SK-N-MC (cell line): ENCODE measurements at places on chromosomes 2 and 18.
A peak's percentile ranks its signal among the peaks of the same experiment; 100 is the strongest.

- DNase-seq: no peak
These were observed 9.0 kb downstream of the CCDC68 start for GRCh38 chr18:54950221-54950620.

- DNase-seq: no peak
These were observed 21.7 kb downstream of the COA5 start for GRCh38 chr2:98586551-98587140.

- DNase-seq: no peak
These were observed 45.9 kb upstream of the ASAP2 start for GRCh38 chr2:9160732-9161131.

DNA sequence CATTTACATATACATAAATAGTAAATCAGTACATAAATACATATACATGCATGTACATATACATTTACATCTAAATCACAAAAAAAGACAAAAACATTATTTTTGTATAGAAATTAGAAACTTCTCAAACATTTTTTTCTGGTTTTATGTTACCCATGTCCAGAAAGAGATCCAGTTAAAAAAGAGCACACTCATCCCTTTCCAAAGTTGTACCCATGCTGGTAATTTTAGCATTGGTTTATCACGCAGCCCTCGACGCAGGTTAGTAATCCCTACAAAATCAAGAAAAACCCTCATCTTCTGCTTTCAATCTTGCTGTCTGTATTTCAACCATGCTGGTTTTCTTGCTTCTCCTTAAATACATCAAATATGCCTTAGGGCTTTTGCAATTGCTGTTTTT lies 10.5 kb downstream of the SCN9A start:
- no peak for DNase-seq

DNA sequence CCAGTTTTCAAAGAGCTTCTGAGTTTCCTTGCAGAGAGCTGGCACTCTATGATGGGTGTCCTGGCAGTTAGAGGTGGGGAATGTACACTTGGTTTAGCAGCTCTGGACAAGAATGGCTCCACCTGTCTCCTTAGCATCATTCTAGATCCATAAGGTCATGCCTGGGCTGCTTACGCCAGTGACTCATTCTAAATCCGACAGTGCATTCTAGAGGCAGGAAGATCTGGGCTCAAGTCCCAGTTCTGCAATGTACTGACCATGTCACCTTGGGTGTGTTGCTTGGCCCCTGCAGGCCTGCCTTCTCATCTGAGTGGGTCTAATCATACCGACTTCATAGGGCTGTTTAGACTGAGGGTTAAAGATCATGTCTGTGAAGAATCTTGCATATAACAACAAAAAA lies 46.5 kb downstream of the PTGR3 start:
- no peak for DNase-seq

DNA sequence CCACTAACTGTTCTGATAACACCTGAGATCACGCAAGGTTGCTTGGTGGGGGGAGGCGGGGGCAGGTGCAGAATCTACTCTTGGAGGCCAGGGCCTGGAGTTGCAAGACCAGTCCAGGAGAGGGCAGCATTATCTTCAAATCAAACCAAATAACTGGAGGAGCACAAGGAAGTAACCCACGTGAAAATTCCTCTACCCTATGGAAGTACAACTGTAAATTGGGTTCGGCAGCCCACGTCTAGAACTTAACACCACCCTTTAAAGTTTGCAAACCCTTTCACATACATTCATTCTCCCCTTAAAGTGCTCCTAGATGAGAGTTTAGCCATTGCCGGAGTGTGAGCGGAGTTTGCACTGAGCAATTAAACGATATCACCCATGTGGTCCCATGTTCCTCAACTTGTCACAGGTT lies 19.6 kb upstream of the CXCR1 start:
- peak; percentile 56 for DNase-seq

DNA sequence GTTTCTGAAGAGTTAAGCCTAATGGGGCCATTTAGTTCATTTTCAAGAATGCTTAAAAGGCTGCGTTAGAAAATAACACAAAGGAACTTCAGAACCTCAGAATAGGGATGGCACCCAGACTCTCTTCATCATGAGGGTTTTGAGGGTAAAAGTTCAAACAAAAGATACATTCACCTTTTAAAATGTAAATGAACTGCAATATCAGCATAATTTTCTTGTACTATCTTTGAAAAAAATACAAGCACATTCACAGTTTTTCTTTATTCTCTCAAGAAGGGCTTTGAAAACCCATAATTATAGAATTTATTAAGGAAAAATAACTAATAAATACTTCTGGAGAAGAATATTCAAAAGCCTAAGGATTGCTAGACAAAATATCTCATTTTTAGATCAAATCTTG lies 791.0 kb downstream of the DCC start:
- no peak for DNase-seq

- DNase-seq: no peak
These were observed 501 bp downstream of the LPIN1 start for GRCh38 chr2:11746807-11747459.

GRCh38 chr2:13009027-13009642 lies 292.4 kb downstream of the TRIB2 start:
- no peak for DNase-seq

- DNase-seq: no peak
These were observed 58.0 kb downstream of the LINC00305 start for GRCh38 chr18:64090876-64091275.
